ENCODE measurements at places on chromosomes 12 and 14.

GRCh38 chr14:59788176-59788575 lies 82.4 kb downstream of the RTN1 start:
- no peak for DNase-seq

DNA sequence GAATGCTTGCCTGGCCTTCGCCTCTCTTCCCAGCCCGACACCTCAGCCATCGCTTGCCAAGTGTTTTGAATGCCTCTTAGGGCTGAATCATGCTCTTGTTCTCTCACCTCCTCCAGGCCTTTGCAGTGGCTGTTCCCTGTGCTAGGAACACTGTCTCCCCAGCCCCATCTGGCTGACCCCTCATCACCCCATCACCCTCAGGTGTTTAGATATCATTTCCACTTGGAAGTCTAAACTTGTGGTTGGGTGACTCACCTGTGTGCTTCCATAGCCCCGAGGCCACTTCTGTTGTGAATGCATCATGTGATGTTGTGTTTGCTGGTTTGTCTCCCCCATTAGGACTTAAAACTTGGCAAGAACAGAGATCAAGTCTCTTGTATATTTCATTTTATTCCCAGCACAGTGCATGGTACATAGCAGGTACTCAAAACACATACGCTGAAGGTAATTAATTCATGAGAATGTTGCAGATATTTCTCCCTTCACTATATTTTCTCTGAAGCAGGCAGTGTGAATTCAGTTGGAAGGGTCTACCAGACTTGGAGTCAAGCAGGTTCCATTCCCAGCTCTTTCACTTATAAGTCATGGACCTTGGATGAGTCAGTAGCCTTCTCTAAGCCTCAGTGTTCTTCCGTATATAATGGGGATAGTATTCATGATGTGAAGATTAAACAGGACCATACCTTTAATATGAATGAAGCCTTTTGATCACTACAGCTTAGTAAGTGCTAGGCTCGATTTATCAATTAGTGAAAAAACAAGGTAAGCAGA lies 67.8 kb downstream of the HRK start:
- no peak for DNase-seq

GRCh38 chr12:107564946-107565345 lies 120.7 kb upstream of the PWP1 start:
- DNase-seq = no peak

GRCh38 chr12:79252358-79253075 lies 387.9 kb downstream of the SYT1 start:
- DNase-seq = no peak

DNA sequence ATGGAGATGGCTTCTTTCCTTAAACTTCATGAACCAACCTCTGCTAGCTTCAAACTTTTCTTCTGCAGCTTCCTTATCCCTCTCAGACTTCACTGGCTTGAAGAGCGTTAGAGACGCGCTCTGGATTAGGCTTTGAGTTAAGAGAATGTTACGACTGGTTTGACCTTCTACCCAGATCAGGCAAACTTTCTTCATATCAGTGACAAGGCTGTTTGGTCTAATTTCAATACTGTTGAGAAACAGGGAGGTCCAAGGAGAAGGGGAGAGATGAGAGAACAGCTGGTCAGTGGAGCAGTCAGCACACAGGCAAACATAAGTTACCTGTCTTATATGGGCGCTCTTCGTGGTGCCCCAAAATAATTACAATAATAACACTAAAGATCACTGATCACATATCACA lies 14.9 kb downstream of the SCAF11 start:
- DNase-seq = no peak

DNA sequence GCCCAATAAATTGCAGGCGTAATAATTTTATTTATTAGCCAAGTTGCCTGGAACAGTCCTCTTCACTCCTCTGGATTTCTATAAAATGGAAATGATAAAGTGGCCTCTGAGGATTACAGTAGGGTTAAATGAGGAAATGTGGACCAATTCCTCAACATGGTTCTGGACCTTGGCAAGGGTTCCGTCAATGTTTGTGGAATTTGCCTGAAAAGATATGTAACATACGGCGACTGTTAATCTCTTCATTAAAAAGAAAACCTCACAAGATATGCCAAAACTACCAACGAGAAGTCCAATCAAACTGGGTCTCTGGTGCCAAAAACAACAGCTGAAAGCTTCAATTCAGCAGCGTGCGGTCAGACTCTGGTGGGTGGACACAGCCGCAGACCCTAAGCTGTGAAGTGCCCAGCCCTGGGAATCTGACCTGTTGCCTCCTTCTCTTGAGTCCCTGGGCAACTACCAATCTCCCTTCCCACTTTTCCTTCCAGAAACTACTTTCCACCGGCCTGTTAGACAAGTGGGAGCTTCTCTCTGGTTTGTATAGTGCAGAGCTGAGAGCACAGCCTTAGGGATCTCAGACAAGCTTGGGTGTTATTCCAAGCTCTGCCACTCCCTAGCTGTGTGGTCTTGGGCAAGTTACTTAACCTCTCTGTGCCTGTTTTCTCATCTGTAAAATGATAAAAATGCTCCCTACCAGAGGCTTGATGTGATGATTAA lies 190.5 kb upstream of the GSC start:
- peak; percentile 4 for DNase-seq

DNA sequence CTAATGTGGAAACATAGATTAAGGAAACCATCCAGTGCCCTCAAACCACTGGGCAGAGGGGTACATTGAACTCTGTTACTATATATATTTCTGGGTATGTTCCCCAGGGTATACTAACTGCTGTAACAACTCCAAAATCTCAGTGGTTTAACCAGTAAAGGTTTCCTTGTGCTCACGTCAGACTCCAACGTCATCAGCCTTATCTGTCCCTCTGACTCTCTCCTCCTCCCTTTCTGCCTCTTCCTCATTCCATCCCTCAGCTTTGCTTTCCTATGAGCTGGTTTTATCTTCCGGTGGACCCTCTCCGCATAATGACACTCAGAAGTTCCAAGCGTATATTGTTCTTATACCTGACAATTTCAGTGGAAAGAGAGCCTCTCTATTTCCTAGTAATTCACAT lies 21.2 kb upstream of the SMCO2 start:
- DNase-seq = no peak

DNA sequence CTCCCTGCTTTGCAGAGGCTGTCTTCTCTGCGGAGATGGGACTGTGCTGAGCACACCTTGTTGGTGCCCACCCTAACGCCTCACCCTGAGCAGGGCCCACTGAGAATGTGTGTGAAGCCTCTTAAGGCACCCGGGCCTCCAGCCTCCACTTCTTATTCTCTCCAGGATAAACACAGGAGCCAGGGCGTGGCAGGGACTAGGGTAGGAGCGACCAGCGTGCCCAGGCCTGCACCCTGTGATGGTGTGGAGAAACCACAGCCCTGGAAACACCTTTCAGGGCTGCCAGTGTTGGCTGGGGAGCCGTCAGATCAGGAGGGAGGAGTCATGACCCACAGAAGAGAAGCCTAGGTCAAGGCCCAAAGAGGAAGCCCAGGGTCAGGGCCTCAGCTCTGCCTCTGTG lies 41.3 kb downstream of the VDR start:
- no peak for DNase-seq

DNA sequence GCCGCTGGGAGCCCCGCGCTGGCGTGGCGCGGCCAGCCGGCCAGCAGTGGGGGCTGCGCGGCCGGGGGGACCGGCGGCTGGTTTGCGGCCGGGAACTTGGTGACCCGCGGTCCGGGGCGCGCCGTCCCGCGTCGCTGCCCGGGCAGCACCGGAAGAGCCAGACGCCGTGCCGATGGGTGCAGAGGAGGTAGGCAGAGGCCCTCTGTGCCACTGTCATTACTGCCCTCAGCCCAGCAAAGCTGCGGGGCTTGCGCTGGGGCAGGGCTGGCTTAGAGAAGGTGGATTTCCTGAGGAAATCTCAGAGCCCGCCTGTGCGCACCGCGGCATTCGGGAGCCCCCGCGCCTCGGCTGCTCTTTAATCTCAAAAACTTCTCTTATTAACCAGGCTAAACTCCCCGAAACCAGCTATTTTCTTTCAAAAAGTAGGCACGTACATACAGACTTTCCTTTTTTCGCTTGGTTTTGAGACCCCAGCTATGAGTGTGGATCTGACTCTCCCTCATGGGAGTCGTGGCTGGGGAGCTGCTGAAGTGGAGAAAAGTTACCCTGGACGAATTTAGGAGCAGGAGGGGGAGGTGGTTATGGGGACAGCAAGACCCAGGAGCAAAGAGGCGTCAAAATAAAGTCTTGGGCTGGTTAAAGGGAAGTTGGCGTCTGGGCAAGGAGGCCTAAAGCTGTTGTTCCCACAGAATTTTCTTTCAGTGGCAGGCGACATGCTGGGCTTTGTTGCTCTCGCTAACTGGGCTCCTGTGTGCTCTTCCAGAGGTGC lies 802 bp downstream of the SUSD6 start:
- DNase-seq = no peak

DNA sequence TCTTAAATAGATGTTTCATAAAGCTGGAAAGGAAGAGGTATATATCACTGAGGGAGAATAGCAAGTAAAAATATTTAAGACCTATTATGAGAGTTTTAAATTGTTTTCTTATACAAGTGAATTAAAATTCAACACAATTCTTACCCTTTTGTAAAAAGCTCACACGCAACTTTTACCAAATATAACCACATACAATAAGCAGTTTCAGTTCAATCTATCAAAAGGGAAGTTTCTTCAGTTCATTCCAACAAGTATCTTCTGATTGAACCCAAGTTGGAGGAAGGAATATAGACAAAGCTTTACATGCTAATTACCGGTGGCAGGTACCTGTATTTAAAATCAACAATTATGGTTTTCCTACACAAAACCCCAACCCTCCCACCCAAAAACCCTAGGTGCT lies 41.1 kb downstream of the GTF2A1 start:
- DNase-seq = no peak

- DNase-seq = no peak
Measured at GRCh38 chr14:76653875-76654572, 107.2 kb upstream of the VASH1 start.

DNA sequence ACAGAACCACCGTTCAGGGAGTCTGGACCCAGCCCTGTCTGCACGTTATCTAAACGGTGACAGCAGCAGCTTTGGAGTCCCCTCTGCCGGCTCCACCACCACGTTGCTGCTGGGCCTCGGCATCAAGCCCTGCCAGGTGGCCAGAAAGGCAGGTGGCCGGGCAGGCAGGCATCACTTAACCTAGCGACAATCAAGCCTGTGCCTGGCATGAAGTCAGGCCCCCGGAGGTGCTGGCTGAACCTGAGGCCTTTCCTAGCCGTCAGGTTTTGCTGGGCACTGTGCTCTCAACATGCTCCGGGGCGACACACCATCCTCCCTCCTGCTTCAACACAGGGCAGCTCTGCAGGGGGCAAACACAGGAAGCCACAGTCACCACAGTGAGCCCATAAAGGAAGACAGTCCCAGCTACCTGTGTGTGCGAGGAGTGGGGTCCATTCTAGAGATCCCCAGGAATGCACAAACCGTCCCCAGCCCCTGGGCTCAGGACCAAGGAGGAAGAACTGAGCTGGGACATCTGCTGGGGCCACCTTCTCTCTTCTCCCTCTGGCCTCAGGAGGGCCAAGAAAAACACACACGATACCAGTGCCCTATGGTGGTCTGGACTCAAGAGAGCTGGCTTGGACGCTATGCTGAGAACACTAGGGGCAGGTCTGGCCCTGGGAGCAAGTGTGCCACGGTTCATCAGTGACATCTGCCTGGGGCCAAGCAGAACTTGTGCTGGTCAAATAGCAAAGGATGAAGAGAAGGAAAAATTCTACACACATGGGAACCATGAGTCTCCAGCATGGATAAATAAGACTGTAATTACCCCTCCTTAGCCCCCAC lies 44.7 kb downstream of the CCDC88C start:
- DNase-seq = no peak

GRCh38 chr12:116990971-116991966 lies 80.5 kb downstream of the FBXW8 start:
- DNase-seq = no peak

GRCh38 chr12:22256041-22256441 lies 78.5 kb downstream of the ST8SIA1 start:
- no peak for DNase-seq

GRCh38 chr14:91482263-91483013 lies 27.7 kb downstream of the PPP4R3A start:
- no peak for DNase-seq

DNA sequence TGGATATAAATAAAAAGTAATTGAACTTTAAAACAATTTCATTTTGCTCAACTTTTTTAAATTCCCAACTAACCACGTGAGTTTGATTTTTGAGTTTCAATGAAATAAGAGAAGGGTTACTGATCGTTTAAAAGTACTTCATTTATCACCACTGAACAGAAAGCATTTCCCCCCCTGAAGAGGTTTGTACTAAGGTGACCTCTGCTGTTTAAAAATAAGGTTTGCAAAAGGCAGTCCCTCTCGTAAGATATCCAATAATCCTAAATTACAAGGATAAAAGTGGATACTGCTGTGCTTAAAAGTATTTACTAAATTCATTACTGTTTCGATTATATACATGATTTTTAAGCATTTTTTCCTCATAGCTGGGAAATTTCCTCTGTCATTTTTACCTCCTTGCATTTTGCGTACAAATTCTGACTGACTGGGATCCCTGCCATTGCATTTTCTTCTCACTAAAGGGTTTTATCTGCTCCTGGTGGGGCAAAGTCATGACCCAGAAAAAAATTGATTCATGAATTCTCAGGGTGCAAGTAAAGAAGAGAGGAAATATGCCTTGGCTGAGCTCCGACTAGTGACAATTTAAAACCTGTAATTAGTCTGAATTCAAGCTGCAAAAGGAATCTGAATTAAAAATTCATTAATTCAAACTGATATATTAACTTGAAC lies 463.8 kb downstream of the PRKD1 start:
- no peak for DNase-seq

DNA sequence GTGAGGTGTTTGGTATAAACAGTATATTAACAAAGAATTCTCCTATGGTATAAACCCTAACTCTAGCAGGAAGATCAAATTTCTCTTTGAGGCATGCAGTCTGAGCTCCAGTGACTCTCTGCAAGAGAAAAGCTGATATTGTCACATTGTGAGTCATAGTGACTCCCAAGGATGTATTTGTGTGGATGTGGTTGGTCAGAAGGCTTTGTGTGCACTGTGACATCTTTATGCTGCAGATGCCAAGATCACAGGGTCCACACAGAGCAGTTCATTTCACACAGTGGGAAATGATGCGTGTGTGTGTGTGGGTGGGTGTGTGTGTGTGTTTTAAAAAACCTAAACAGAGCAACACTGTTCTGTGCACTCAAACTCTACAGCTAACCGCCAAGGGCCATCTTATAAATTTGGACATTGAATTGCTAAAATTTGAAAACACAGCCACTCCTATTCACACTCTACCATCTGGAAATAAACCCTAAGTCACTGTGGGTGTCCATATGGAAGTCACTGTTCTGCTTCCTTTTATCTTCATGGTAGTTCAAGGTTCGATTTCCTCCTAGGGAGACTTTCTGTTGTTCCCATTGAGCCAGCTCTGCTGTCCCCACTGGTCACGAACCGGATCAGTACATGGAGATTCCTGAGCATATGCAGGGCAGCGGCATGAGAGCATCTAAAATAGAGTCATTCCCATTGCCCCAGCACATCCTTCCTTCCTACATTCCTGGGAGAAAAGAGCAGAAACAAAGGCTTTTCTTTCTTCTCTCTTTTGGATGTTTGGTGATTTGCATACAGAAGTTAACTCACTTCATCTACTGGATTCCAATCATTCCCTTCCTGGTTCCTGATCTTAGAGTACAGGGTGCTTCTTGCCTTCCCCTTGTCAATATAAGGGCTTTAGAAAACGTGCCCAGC lies 727.6 kb downstream of the DIO2 start:
- DNase-seq = no peak
